Caki2 (cell line): ENCODE measurements at places on chromosomes 3 and 15.

DNA sequence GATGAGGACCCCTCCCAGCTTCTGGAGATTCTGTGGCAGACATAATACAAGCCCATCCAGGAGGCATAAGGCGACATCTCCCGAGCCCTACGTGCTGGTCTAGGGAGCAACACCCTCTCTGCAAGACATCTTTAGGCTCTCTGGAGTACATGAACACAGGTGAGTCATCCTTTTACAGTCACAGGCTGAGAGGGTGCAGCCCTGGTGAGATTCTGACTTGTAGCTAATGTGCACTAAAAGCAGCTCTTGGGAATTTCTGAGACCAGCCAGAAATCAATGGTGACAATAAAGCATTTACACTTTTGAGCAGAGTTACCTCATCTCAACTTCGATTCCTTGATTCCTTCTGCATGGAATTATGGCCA lies 131.1 kb downstream of the XXYLT1 start:
- DNase-seq: no peak

GRCh38 chr3:140995881-140996280 lies 54.2 kb downstream of the SLC25A36 start:
- no peak for DNase-seq

DNA sequence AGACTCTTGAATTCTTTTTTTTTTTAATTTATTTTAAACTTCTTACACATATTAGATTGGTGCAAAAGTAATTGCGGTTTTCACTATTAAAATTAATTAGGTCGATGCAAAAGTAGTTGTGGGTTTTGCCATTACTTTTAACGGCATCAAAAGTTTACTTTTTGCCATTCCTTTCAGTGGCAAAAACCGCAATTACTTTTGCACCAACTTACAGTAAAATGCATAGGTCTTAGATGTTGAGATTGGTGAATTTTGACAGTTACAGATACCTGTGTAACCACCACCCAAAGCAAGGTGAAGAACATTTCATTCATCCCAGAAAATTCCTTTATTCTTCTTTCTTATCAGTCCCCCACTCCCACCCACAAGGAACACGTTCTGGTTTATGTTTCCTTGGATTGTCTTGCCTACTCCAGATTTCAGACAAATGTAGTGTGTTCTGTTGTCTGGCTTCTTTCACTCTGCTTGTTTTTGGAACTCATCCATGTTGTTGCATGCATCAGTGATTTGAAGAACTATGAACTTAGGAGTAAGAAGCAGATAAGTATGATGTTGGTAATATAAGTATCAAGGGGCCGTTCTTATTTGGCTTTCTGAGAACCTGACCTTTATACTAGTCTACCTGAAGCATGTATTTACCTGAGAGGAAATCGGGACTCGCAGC lies 198.4 kb upstream of the UBE2E1 start:
- DNase-seq: no peak

DNA sequence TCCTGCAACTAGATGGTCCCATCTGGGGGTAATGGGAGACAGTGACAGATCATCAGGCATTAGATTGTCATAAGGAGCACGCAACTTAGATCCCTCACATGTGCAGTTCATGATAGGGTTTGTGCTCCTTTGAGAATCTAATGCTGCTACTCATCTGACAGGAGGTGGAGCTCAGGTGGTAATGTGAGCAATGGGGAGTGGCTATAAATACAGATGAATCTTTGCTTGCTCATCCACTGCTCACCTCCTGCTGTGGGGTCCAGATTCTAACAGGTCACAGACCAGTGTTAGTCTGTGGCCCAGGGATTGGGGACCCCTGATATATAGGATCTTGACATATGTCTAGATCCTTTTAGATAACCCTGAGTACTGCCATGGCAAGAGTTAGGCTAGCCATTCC lies 52.7 kb downstream of the RASGRF1 start:
- peak; percentile 32 for DNase-seq

DNA sequence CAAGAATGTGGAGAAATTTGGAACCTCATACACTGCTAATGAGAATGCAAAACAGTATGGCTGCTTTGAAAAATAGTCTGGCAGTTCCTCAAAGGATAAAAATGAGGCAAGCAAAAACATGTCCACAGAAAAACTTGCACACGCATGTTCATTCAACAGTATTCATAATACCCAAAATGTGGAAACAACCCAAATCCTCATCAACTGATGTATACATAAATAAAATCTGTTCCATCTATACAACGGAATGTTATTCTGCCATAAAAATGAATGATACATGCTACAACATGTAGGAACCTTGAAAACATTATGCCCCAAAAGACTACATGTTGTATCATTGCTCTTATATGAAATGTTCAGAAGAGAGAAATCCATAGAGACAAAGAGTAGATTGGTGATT lies 36.4 kb upstream of the OXTR start:
- no peak for DNase-seq

DNA sequence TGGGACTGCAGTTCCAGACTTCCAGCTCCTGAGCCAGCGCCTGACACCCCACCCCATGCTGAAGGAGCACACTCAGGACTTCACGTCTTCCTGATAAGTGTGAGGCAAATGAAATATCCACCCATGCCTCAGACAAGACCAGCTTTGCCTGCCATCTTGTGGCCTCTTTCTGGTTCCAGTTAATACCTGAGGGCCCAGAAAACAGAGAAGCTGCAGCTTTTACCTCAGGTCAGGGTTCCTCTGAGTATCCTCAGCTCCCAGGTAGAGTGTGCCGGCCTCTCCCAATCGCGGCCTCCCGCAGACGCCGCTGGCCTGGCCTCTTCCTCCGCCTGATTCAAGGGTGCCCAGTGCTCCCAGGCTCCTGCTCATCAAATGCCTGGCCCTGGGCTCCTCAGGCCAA lies 5.1 kb upstream of the KLHL6 start:
- DNase-seq: peak; percentile 31

GRCh38 chr3:10187944-10188343 lies 23.2 kb downstream of the IRAK2 start:
- no peak for DNase-seq

DNA sequence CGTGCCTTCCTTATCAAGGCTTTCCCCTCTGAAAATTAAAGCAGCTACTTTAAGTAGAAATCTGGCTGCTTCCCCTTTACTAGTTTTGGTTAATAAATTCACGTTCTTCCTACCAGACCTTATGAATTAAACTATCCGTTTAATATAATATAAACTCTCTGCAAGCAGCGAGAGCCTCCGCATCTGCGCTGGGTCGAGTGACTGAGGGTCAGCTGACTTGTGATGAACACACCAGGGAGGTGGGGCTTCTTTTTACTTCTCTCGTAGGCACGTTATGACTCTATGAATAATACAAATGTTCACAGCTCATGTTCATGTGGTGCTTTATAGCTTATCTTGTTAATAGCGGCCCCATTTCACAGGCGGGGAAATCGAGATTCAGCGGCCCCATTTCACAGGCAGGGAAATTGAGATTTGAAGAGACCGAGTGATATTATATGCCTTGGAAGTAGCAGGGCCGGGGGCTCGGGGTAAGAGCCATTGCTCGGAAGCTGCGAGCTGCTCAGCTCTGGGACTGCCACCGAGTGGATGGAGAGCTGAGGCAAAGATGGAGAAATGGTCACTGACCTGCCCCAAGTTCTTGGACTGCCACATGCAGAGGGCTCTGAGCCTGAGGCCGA lies 8.3 kb downstream of the MUC4 start:
- DNase-seq: no peak

- no peak for DNase-seq
Measured at GRCh38 chr3:12437861-12438260, 46.4 kb upstream of the TSEN2 start.

- peak; percentile 66 for DNase-seq
Measured at GRCh38 chr3:105365391-105366325, 1.1 kb upstream of the ALCAM start.

- DNase-seq: no peak
Measured at GRCh38 chr3:183233966-183234365, 19.1 kb upstream of the B3GNT5 start.

- DNase-seq: no peak
Measured at GRCh38 chr15:78873793-78874765, 1.4 kb downstream of the MORF4L1 start.
